NCI-H2171 treated with DMSO at 0.1 percent for 48 hours (cell line): ENCODE measurements at places on chromosomes 12 and 14.
A peak's percentile ranks its signal among the peaks of the same experiment; 100 is the strongest.

DNA sequence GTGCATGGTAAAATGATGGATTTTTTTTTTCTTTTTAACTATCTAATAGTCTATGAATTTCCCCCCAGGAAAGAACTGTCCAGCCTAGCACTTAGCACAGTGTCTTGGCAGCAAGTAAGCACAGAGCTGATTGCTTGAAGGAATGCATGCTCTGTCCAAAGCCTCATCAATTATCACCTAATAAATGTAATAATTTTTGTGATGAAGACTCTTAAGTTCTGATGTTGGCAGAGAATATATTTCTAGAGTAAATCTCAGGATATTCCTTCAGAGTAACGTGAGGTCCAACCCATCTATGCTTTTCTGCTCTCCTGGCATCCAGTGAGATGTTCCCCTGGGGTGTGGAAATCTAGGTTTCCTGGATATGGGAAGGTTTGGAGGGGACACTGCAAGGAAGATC lies 152.4 kb downstream of the TMX1 start:
- DNase-seq: no peak

- no peak for DNase-seq
Observed at GRCh38 chr14:101098641-101099040, 195.1 kb upstream of the RTL1 start.

DNA sequence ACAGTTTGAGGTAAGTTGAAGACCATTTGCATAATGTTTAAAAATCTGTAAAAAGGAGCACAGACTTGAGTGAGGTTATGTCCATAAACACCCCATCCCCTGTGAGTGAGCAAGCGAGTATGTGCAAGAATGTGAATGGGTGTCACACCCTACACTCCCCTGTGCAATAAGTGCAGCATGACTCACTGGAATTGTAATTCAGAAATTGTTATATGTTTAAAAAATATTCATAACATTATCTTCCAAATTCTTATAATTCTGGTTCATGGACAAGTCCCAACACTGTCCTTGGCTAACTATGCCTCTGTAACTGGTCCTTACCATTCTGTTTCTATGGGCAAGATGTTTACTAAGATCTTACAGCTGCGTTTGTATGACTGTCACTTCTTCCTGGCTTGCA lies 207.8 kb upstream of the FAR2 start:
- no peak for DNase-seq

GRCh38 chr12:124551268-124552144 lies 15.9 kb downstream of the NCOR2 start:
- DNase-seq: peak; percentile 91

DNA sequence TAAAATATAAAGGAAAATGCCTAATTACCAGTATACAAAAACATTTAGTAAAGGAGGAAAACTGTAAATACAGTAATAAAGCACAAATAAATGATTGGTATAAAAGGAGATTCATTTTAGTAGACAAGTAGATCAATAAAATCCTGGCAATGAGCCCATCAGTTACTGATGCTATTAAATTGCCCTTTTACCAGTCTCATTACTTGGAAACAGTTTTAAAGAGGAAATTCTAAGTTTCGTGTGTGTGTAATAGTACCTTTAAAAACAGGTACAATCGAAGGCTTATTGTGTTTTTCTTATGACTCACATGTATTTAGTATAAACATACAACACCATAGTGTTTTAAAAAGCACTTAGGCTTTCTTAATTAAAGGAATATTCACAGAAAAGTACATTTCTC lies 46.4 kb upstream of the SYT10 start:
- DNase-seq: no peak

DNA sequence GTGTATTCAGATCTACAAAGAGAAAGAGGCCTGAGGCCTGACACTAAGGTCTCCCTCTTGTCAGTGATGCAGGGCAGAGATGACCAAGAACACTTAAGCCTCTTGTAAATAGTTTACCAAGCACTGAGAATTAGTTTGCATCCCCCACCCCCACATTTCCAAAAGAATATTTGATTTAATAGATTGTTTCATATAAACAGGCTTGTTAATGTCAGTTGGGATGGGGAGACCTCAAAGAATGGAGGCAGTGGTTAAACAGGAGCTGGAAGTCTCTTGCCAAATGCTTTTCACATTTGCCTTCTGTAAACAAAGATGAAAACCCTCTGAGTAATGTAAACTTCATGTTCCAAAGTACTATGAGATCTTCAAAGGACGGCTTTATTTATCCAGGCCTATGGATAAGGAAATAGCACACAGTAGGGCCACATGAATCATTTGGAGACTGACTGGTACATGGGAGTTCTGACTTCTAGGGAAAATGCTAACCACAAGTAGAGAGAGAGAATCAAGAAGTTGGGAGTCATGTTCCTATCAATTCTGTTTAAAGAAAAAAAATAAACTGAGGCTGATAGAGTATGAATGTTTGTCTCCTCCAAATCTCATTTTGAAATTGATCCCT lies 234.7 kb downstream of the ANO2 start:
- DNase-seq: no peak

DNA sequence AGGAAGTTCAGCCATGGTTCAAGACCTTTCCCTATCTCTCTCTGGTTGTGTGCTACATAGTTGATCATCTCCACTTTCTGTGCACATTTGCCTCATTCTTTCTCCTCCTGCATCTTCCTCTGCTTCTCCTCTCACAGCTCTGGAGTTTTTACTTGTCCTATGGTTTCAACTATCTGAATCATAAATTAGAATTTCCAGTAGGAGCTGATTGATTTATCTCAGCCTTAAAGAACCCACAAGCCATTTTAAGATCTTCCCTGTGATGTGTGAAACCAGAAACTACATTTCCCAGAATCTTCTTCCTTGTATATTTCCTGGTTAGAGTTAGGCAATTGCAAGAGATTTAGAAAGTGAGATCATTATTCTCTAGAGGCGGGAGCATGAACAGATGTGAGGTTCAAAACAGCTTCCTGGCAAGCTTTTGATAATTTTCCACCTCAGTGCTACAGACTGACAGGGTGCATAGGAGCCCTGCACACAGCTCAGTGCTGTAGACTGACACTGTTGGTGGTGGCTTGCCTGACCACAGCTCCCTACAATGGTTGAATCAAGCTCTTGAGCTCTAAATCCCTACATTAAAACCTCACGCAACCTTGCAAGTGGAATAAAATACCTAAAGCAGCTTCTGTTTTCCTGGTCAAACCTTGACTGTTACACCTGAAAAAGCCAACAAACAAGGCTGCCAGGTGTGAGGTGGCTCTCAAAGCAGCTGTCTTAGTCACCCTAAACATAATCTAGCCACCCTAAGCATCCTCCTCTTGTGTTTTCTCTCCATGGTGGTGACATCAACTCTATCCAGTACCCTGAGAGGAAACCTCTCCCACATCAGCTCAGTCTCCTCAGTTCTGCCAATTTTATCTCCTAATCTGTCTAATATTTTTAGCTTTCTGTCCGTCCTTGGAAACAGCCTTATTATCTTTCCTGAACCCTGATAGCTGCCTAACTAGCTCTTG lies 21.5 kb upstream of the IFNG start:
- peak; percentile 99 for DNase-seq

- DNase-seq: no peak
Observed at GRCh38 chr14:71521238-71522135, 410.7 kb upstream of the RGS6 start.
